ENCODE measurements at places on chromosomes 5 and 9.

DNA sequence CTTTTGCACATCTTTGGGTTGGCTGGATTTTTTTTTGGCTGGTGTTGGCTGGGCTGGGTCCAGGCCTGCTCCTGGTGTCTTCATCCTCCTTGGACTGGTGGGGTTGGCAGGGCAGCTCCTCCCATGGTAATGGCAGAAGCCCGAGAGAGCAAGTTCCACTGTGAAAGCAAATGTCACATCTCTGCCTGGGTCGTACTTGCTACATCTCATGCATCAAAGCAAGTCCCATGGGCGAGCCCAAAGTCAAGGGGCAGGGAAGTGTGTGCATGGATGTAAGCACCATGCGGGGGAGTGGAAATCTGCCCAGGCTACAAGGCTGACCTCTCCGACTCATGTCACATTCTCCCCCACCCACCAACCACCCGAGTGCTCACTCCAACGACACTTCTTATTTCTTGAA, 26.7 kb downstream of the NKX2-5 start:
- no peak for DNase-seq

GRCh38 chr9:37377688-37378612, 44.5 kb upstream of the GRHPR start:
- no peak for DNase-seq

GRCh38 chr9:126877418-126877817, 17.0 kb downstream of the ZBTB34 start:
- no peak for DNase-seq

DNA sequence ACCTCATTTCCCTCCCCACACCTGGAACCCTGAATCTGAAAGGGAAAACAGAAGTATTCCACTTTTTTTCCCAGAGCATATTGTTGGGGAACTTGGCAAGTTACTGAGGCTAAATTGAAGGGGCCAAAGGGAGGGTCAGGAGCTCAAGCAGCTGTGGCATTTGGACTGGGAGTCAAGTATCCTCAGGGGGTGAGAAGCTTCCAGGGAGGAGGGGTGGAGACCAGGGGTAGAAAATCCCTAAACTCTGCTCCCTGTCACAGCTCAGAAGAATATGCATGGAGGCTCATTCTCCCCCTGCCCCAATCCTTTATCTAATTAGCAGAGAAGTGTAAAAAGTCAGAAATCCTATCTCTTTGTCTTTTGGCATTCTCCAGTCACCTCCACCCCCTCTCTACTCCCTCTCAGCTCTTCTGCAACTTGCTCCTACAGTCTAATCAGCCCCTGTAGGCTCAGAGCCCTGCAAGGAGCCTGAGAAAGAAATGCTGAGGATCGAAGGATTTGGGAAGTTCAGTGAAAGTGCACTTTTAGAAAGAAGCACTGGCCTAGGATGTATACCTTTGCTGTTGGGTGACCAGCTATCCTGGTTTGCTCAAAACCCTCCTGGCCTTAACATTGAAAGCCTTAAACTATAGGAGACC, 5.7 kb upstream of the WNT8A start:
- DNase-seq: no peak

DNA sequence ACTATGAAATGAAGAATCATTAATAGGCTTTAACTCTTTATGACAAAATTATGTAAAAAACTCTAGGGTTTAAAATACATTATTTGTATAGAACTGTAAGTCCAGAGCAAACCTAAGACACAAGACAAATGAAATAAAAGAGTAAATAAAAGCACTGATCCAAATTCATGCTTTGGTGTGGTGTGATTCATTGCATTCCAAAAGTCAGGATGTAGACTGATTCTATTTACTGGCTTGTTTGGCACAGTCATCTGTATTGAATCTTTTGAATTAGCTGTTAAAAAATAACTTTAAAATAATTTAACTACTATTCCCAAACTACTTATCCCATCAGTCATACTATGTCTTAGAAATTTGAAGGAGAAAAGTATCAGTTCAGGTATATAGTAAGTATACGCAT, 31.1 kb downstream of the IL4 start:
- no peak for DNase-seq

- no peak for DNase-seq
Measured at GRCh38 chr5:97531549-97531948, 348.5 kb upstream of the RIOK2 start.

DNA sequence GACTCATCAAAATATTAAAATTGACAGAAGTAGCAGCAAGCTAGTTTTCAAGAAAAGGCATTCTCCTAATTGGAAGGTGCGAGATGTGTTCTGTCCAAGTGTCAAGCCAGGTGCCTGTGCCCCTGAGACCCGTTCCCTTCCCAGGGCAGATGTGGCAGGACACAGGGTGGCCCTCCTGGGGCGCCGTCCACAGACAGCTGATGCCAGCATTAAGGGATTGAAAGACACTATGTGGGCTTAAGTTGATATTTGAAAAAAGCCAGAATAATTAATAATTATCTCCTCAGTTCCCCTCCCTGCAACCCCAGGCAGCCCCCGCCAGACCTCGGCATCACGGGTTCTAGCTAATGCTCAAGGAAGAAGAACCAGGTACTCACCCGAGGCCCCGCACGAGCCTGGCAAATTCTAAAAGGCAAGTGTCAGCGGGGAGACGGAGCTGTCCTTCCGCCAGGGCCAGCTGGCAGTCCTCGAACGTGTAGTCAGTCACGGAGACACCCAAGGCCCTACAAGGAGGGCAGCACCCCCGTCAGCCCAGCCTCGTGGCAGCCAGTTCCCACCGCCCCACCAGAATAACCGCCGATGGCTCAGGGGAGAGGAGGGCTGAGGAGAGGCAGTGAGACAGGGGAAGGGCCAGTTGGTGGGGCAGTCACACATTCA, 29.1 kb upstream of the SLC6A3 start:
- no peak for DNase-seq

Measured in nephron progenitor cell (in vitro differentiated cells).